ENCODE measurements at places on chromosomes 3 and 15. TPM values are rescaled to one million over a fixed set of nuclear protein-coding genes. Genes with fewer than 3 reads are reported as not detected.

ACKR2 gene
- 3.2 TPM for total RNA-seq

- peaks cover 12% of the 10 kb centered on the region for H3K4me1 ChIP-seq
- H3K4me3 ChIP-seq, result peak overlapping the region; percentile 93
- peak; percentile 52 for DNase-seq
- peak overlapping the region; percentile 61 for H3K27ac ChIP-seq
These were observed 2.0 kb downstream of the AP2M1 start for GRCh38 chr3:184176377-184177330.

ROPN1 gene
- total RNA-seq, result 1.1 TPM

CD86 gene
- total RNA-seq, result 5.6 TPM

Data from colonic mucosa (tissue), 4 donors.